ENCODE measurements at places on chromosomes 11 and 22.

- DNase-seq = no peak
These were observed 66.7 kb downstream of the MICAL3 start for GRCh38 chr22:17957693-17958092.

- no peak for DNase-seq
These were observed 102.1 kb upstream of the BID start for GRCh38 chr22:17876306-17876831.

DNA sequence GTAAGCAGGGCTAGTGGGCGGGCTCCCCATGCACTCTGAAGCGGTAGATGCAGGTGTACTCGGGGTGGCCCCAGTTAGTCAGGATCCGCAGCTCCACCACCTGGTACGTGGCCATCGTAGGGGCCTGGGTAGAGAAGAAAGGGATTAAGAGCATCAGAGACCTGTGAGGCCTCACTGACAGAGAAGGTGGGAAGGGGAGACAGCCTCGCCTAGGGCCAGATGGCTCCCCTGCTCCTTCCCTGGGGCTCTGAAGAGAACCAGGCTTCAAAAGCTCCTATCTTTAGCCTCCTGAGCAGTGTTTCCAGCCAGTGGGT is 19.6 kb downstream of the SUN2 start:
- DNase-seq = no peak

GRCh38 chr11:2310786-2311352 is 9.1 kb downstream of the TSPAN32 start:
- no peak for DNase-seq

GRCh38 chr11:106281455-106282173 is 204.2 kb downstream of the AASDHPPT start:
- no peak for DNase-seq

GRCh38 chr11:126929179-126930061 is 71.2 kb downstream of the KIRREL3 start:
- no peak for DNase-seq

DNA sequence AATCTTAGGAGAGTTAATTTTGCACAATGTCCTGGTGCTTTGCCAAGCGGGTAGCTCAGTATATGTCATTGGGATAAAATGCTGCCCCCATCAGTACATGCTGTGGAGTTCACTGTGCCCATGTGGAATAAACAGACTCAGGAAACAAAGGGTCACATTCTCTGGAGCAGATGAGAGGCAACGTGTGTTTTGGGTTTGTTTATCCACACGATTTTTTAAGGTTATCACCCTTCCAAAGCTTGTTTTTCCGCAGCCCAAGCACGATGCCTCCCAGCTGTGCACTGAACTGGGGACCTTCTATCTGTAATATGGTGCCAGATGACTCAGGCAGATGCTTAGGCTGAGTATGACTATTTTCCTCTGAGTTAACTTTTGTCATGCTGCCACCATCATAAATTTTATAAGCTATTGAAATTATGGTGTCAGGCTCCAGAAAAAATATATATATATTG is 6.5 kb downstream of the OR4D6 start:
- no peak for DNase-seq

- DNase-seq = no peak
These were observed 230.8 kb upstream of the DDI1 start for GRCh38 chr11:103805688-103806009.
